ENCODE measurements at places on chromosomes 12 and 14.

DNA sequence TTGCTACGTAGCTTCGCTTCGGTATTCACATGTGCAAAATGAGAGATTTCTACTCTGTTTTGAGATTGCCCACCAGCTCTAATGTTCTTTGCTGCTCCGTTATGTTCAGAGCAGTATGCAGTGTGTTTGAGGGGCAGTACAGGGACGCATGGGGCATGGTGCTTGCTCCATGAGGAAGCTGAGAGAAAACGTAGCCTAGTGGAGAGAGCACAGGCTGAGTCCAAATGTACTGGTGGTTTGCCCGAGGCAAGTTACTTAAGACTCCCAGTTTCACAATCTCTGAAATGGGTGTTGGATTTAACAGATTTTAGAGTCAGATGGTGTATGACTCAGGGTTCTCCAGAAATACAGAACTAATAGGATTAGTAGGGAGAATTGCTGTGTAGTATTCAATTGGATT is 310.5 kb downstream of the ETNK1 start:
- peak; percentile 10 for DNase-seq

DNA sequence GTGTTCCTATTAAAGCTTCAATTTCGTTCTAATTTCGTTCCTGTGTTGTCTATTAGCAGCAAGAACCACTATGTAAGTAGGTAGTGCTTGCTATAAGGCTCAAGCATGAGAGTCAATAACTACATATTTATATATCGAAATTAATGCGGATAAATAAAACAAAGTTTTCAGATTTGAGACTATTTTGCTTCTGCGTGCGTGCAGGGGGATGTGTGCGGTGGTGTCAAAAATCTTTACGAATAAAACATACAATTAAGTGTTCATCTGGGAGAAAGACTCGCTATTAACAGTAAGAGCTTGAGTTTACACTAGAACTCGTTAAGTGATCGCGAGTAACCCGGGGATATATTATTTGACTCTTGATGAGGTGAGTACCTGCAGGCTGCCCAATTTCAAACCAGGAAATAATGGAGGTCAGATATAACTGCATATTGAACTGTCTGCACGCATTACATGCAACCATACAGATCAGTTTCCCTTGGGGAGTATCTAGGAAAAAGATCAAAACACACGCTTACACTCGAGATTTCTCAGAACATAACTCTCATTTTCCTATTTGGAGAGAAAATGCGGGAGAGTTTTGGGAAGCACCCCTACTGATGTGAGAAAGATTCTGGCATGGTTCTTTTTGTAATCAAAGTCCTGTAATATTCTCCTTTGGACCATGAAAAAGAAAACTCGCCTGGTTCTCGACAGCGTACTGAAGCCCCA is 813 bp downstream of the TWF1 start:
- no peak for DNase-seq

DNA sequence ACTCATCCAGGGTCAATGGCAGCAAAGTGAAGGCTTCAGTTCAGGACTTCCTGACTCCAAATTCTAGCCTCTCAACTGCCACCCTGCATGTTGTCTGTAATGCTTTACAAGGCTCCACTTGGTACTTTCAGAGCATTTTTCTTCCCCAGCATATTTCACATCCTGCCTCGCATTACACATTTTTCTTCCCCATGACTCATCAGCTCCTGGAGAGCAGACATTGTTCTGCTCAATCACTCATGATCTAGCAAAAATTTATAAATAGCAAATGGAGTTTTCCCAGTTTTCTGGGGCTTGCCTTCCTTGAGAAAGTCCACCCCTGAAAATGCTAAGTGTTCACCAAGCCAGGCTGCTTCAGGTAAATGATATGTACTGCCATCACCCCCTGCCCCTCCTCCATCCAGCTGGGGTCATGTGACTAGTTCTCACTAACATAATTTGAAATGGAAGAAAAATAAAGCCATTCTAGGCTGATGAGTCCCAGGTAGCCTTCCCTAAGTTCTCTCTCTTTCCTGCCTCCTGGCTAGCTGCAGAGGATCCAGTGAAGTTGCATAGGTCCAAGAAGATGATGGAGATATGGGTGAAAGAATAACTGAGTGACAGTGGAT is 69.4 kb downstream of the ARMH4 start:
- peak; percentile 83 for DNase-seq

DNA sequence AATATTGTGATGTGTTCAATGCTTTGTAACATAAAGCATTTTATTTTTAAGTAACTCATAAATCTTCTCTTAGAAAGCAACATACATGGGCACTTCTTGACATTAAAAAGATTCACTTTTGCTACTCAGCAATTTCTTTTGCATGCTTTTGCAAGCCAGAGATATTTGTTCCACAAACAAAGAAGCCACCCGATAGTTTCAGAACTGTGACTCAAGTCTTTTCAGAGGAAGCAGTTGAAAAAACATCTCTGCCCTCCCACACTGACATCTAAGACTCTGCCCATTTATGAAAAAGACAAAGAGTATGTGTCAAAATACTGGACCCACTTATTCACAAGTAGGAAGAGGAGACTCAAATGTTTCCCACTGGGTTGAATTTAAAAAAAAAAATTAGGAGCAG is 7.5 kb downstream of the APPL2 start:
- no peak for DNase-seq

GRCh38 chr12:57385586-57385985 is 45.3 kb downstream of the R3HDM2 start:
- no peak for DNase-seq

GRCh38 chr14:54781961-54782750 is 120.5 kb downstream of the GCH1 start:
- no peak for DNase-seq

GRCh38 chr14:103735815-103736545 is 20.4 kb downstream of the ZFYVE21 start:
- no peak for DNase-seq

DNA sequence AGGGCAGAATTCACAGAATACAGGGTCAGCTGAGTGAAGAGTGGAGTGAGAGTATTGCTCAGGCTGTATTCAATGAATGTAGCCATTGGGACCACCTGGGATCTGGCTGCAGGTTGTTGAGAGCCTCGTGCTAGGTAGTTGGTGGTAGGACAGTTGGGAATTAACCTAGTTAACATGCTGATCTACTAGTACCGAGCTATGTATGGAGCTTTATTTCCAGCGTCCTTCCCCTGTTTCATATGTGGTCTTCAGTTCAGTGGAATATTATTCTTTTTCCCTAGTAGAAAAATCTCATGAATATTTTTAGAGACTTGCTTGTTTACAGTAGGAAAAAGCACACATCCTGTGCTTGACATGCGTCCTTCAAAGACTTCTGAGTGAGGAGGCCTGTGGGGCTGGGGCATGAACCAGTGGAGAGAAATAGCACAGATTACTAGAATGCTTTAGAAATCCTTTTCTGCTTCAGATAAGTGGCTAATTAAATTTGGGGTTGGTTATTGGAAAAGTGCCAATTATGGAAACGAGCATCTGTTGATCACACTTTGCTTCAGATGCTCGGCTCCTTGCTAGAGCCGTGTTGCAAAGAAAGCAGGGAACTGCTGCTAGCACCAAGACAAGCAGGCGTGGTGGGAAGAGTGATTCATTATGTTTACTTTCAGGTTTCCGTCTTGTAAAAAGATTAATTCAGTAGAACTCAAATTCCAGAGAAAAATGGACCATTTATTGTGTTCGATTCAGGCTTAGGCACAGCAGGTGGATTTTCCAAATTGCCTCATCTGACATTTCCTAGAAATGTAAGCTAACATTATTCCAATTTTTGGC is 53.6 kb downstream of the ARF6 start:
- peak; percentile 69 for DNase-seq

- no peak for DNase-seq
These were observed 11.4 kb downstream of the GNG2 start for GRCh38 chr14:51871846-51872245.

DNA sequence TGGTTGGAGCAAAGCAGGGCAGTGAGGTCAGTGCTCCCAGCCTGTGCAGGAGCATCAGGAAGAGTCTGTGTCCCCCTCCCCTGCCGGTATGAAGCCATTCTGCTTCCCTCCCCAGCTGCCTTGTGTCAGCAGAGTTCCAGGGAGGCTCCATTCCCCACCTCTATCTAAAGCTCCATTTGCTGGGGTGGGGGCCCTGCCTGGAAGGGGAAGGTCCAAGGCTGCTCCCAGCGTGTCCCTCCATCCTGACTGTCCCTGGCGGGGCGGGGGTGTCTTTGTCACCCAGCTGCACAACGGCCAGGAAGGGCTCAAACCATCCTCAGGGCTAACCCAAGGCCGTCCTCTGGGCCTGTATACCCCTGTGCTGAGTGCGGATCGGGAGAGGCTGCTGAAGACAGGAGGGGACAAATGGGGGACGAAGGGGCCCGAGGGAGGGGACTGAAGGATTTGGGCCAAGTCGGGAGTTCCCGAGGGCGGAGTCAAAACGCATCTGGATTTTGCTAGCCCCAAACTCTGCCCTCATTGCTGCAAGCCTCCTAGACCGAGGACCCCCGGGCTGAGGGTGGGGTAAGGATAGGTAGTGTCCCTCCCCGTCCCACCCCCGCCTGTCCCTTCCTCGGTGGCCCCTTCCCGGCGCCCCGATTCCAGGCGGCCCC is 748 bp upstream of the ACVRL1 start:
- no peak for DNase-seq

DNA sequence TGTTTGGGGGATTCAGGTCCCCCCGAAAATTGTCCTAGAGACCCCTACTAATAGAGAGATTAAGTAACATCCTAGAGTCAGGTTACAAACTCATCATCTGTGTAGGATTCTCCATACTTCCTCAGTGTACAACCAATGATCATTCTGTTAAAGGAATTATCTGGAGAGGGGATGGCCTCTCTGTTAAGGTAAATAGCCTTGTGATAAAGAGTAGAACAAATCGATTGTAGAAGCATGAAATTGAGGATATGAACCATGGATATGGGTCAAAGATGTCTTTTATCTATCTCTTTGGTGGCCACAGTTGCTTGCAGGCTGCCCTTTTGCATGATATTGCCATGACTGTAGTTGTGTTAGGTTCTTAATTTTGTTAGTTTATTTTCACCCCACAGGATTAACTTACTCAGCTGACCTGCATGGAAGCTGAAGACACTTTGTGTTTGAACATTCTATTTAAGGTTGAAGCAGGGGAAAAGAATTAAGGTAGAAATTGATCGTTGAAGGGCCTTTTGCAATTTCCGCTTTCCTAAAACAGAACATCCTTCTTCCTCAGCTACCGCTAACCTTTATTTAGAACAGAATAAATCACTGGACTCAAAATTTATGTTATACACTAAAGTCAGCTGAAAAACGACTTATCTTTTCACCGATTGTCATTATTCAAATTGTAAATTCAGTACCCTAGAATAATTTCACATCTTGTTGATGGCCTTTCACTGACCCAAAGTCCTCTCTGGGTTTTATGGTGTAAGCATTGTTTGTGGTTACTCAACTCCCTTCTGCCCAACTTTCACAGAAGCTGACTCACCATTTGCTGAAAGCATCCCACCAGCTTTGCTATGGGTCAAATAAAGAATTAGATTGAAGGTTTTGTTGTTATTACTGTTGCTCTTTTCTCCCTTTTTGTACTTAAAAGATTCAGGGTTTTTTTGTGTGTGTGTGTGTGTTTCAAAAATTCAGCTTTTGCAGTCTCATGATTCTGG is 52.3 kb downstream of the IRAK3 start:
- DNase-seq = peak; percentile 48

DNA sequence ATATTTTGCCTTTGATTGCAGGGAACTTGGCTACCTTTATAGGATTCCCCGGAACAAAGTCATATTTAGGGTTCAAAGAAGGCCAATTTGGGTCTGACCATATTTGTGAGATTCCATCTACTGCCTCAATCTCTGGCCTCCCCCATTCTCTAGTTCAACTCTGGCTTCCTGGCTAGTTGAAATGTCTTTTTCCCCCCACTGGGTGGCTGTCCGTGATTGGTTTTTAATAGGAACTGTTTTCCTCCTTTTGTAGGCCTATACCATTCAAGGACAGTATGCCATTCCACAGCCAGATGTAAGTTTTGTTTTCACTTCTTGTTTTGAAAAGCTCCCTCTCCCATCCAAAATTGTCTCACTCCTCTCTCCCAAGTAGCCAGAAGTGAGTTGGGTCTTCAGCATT is 13.8 kb downstream of the PCBP2 start:
- DNase-seq = no peak

DNA sequence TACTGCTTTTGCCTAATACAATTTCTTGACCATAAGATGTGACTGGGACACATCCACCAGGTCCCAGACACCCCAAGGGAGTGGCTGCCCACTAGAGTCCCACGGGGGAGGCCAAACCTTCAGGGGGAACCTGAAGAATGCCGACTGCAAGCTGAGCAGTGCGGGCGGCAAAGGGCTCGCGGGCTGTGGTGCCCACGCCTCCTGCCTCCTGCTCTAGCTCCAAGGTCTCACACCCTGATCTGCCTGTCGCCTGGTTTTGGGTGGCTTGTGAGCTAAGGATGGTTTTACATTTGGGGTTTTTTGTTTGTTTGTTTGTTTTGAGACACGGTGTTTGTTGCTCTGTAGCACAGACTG is 75.2 kb downstream of the MOK start:
- no peak for DNase-seq

DNA sequence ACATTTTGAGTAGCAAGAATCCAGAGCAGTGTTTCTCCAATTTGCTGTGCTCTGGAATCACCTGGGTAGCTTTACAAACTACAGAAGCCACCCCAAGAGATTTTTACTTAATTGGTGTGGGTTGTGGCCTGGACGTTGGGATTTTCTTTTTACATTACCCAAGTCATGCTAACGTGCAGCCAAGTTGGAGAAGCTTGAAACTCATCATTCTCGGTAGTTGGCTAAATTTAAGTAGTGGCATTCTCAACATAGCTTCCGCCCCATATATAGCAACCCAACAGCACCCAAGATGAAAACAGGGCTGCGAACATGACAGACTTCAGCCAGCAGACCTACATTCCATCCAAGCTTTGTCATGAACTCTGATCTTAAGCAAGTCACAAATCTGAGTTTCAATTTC is 25.0 kb downstream of the DAD1 start:
- DNase-seq = no peak

DNA sequence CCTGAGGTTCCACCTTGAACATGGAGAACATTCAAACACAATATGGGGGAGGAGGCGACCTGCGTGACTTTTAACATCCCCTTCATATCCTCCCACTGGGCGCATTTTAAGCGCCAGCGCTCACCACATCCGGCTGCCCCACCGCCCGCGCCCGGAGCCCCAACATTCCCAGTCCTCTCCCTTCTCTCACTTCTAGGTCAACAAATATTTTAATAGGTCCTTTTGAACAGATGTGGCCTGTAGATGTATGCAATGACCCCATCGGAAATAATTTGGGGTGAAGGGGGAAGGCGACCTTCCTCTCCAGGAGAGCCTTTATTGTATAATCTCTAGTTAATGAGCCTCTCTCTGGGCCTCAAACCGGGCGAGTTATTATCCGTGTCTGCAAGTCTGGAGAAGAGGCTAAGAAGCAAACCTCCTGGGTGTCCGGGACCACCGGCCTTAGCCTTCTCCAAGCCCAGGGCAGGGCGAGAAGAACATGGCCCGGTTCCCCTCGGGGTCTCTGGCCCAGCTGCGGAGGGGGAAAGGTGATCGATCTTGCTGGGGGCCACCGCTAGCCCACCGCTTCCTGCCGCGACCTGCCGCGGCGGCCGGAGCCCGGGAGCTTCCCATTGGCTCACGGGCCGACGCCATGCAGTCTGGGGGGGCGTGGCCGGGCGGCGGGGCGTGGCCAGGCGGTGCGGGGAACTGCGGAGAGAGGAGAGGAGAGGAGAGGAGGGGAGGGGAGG is 83.2 kb upstream of the HMGA2 start:
- no peak for DNase-seq

GRCh38 chr12:87679251-87679650 is 349.9 kb downstream of the C12orf50 start:
- no peak for DNase-seq

- DNase-seq = no peak
These were observed 354.9 kb downstream of the TMEM121 start for GRCh38 chr14:105881021-105881930.

Data from retinal pigment epithelial cell (primary cell).